ENCODE measurements at places on chromosomes 11 and 22.

DNA sequence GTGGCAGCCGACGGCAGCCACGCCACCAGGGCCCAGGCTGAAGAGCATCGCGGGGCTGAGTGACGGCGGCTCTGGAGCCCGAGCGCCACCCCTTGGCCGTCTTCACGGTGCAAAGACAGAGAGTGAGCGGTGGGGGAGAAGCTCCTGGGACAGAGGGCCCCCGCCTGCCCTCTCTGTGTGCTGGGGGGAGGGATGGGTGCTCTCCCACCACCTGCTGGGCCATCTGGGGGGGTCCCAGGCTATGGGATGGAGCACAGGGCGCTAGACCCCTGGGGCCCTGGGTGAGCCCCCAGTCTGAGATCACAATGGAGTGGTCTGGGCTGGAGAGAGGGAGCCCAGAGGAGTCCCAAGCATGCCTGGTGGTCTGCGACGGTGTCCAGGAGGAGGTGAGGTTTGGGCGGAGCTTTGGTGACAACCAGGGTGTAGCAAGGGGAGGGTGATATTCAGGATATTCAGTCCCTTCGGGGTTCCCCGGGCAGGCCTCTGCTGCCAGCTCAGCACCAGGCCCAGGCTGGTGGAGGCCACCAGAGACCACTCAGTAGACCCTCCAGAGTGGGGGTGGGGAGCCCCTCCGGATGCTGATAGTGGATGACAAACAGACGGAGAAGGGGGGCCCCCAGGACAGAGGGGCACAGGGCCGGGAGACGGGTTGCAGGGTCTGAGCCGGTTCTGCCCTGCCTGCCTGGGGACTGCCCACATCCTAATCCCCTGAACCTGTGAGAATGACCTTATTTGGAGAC lies 78.1 kb upstream of the PRR5 start:
- DNase-seq = no peak

GRCh38 chr11:2663506-2663905 lies 36.3 kb downstream of the KCNQ1OT1 start:
- DNase-seq = no peak

DNA sequence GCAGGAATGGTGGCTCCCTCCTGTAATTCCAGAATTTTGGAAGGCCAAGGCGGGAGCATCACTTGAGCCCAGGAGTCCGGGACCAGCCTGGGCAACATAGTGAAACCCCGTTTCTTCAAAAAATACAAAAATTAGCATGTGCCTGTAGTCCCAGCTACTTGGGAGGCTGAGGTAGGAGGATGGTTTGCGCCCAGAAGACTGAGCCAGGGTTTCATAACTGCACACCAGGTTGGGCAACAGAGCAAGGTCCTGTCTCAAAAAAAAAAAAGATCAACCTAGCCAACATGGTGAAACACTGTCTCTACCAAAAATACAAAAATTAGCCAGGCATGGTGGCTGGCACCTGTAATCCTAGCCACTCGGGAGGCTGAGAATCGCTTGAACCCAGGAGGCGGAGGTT lies 6.4 kb downstream of the A4GALT start:
- no peak for DNase-seq

DNA sequence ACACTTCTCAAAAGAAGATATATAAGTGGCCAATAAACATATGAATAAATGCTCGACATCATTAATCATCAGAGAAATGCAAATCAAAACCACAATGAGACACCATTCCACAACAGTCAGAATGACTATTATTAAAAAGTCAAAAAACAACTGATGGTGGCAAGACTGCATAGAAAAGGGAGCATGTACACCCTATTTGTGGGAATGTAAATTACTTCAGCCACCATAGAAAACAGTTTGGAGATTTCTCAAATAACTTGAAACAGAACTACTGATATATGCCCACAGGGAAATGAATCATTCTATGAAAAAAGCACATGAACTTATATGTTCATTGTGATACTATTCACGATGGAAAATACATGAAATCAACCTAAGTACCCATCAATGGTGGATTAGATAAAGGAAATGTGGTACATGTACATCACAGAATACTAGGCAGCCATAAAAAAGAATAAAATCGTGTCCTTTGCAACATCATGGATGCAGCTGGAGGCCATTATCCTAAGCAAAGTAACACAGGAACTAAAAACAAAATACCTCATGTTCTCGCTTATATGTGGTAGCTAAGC lies 42.4 kb downstream of the GLYATL2 start:
- DNase-seq = no peak

GRCh38 chr11:128316541-128317227 lies 270.7 kb downstream of the ETS1 start:
- DNase-seq = no peak
